ENCODE measurements at places on chromosomes 2 and 18. TPM values are rescaled to one million over a fixed set of nuclear protein-coding genes. Genes with fewer than 3 reads are reported as not detected.

RAB17 gene
- total RNA-seq: 0.30 TPM

IMP4 gene
- total RNA-seq: 97.3 TPM

CNGA3 gene
- total RNA-seq: not detected

CNDP1 gene
- not detected for total RNA-seq

HJURP gene
- total RNA-seq: 58.4 TPM

GRCh38 chr2:42881732-42882131 is 89.3 kb upstream of the HAAO start:
- DNase-seq: peak; percentile 57

GRCh38 chr2:181900007-181900651 is 8.6 kb downstream of the ITPRID2 start:
- DNase-seq: peak; percentile 28

GRCh38 chr2:128424406-128425171 is 105.9 kb upstream of the HS6ST1 start:
- no peak for DNase-seq

DNA sequence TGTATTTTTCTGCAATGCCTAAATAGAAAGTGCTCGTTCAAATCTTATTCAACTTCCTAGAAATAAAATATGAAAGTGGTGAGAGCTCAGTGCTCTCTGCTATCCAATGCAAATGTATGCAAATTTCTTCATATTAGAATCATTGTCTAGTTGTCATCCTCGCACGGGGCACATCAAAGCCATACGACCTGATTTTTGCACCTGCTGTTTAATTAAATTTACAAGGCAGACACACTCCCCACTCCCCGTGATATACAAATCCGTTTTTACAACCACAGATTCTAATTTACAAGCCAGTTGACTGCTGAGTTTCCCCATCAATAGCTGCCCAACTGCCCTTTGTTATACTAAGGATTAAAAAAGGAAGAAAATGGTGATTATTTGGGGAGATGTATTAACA is 284.6 kb downstream of the RNF144A start:
- no peak for DNase-seq

- no peak for DNase-seq
These were observed 74.0 kb upstream of the SEC11C start for GRCh38 chr18:59065684-59066083.

DNA sequence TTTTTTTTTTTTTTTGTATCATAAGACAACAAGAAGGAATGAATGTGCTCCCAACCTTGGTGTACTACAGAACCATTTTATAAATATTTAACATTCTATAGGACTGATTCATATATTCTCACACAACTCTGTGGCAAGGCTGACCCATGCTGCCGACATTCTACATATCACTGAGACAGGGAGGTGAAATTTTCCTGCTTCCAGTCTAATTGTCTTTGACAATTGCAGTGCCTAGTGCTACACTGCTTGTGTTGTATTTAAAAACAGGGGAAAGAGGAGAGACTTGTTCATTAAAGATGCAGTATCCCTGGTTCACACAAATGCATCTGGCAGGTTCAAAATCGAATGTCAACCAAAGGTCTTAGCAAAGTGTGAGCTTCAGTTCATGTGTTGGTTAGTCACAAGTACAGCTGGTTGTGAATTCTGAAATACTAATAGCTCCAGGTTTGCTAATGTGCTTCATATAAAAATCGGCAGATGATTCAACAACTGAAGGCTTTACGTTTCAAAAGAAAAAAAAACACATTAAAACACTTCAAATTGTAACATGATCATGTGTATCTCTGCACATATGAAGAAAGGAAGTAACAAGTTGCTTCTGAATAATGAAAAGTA is 130.8 kb downstream of the FIGN start:
- peak; percentile 39 for DNase-seq
